ENCODE measurements at places on chromosomes 6 and 20. TPM values are rescaled to one million over a fixed set of nuclear protein-coding genes. Genes with fewer than 3 reads are reported as not detected.

ARMH2 gene
- not detected for polyA plus RNA-seq

KIF25 gene
- polyA plus RNA-seq: not detected

GRCh38 chr6:16324606-16325225 lies 86.3 kb downstream of the GMPR start:
- no peak for DNase-seq

TFAP2C gene
- 4.4 TPM for polyA plus RNA-seq

LPA gene
- not detected for polyA plus RNA-seq

RAET1L gene
- polyA plus RNA-seq: not detected

GRCh38 chr6:74851596-74851995 lies 354.3 kb downstream of the COL12A1 start:
- DNase-seq: peak; percentile 32

HSPA12B gene
- not detected for polyA plus RNA-seq

GRCh38 chr6:70412252-70413113 lies 825 bp upstream of the FAM135A start:
- no peak for DNase-seq

DNA sequence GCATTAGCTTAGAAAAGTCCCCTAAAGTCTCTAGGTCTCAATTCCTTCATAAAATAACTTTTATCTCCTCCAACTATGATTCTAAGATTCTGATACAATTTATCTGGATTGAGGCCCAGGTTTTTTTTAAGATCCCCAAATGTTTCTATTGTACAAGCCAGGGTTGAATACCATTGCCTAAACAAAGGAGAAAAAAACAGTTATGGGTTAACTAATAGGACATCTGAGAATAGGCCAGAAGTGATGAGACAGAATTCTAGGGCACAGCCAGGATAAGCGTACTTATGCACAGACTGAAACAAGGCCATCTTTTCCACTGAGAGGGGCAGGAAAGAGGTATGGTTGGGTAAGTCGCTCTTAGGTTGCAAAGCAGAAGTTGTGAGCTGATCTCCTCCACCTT lies 26.4 kb downstream of the EPB41L2 start:
- DNase-seq: no peak

DNA sequence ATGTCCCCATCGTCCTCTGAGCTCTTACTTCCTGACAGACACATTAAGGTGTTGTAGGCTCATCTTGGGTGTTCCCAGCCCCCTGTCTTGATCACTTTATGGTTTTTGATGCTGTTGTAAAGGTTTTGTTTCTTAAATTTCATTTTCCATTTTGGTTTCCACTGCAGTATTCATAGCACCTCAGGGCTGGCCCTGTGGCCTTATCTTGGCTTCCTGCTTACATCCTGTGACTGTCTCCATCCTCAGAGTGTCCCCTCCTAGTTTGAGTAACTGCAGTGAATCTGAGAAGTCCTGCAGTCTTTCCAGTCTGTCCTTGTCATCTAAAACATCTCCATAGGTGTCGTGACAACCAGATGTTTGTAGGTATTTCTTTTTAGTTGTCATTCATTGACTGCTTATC lies 50.9 kb downstream of the JARID2 start:
- no peak for DNase-seq

GRCh38 chr6:17331238-17331637 lies 50.1 kb downstream of the RBM24 start:
- no peak for DNase-seq

DNA sequence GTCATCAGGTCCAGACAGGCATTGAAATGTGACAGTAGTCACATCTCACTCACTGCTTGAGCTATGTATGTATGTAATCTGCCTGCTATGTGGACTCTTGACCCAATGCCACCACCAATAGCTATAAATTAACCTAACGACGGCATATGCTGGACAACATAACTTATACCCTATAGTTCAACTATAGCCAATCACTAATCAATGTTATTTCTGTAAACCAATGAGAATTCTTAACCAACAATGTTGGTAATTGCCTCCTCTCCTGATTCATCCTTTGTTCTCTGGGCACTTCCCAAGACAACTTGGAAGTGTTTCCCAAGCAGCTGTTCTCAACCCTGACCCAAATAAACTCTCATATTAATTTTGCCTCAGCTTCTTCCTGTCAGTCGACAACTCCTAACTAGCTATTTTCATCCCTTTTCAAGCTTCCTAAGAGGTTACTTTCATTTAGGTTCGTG lies 24.1 kb upstream of the SERPINB1 start:
- no peak for DNase-seq

ADGRB3 gene
- not detected for polyA plus RNA-seq

GRCh38 chr6:25472306-25472705 lies 179.7 kb upstream of the SCGN start:
- DNase-seq: no peak

- DNase-seq: no peak
Measured at GRCh38 chr6:27863962-27864905, 48.0 kb downstream of the OR2B2 start.

DNA sequence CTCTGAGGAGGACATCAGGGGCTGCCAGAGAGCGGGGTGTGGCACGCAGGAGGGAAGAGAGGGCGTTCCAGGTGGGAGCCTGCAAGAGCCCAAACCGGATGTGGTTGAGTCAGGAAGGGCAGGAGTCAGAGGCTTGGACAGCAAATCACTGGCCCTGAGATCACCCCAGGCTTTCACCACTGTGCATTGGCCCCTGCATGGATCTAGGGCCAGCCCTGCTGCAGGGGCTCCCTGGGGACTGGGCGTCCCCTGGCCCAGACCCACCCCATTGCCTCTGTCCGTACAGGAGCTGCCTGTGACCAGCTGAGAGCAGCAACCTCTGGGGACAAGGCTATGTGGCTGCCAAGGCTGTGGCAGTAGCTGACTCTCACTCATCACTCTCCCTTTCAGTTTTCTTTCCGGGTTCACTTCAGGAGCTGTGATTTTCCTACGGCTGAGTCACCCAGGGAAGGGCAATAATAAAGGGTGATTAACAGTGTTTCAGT lies 33.9 kb downstream of the KCNK17 start:
- DNase-seq: no peak

GRCh38 chr20:14832630-14833029 lies 495.2 kb upstream of the FLRT3 start:
- no peak for DNase-seq

GRCh38 chr20:36653456-36653855 lies 7.5 kb upstream of the SLA2 start:
- DNase-seq: no peak

GRCh38 chr6:30443657-30444450 lies 45.5 kb upstream of the HLA-E start:
- no peak for DNase-seq

ACOT8 gene
- polyA plus RNA-seq: 34.3 TPM

GRCh38 chr20:60627751-60628565 lies 624.1 kb upstream of the CDH4 start:
- no peak for DNase-seq

DNA sequence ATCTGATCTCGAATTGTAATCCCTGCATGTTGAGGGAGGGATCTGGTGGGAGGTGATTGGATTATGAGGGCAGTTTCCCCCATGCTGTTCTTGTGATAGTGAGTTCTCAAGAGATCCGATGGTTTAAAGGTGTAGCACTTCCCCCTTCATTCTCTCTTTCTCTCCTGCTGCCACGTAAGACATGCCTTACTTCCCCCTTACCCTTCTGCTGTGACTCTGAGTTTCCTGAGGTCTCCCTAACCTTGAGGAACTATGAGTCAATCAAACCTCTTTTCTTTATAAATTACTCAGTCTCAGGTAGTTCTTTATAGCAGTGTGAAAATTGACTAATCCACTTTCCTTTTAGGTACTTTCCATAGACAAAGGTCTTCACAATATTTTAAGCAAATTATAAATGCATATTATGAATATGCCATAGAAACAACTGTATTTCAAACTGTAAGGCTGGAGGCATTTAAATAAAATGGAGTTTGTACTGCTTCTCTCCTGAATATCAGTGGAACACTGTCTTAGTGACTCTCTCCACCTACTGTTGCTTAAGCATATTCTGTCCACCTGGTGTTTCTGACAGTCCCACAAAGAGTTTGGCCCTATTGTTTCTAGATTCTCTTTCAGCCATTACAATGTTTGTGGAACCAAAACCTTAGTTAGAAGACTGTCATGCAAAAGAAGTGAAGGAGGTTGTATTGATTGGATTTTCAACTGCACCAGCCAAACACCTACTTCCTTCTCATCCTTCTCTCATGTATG lies 24.3 kb upstream of the IL17A start:
- DNase-seq: no peak

DNA sequence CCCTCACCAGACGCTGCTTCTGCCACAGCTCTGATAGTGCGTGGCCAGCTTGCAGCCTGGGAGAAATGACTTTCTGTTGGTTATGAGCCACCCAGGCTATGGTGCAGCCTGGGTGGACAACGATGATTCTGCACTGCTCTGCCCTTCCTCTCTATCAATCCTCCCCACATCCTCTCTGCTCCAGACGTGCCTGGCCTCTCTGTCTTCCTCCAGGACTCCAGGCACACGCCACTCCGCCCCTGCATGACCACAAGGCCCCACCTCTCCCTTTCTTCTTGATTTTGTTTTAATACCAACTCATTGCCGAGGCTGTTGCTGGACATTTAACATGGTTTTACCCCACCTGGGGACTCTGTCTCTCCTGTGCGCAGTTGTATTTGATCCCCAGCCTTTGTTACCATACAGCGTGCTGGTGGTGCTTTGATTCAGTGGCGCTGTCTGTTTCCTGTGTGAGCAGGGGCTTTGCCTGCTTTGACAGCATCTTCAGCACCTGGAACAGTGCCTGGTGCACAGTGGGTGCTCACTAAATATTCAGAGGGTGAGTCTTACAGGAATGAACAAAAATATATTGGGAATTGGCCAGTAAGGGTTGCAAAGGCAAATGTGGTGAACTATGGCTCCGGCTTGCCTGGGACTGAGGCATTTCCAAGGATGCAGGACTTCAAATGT lies 280.9 kb downstream of the CDH26 start:
- DNase-seq: no peak

FRK gene
- polyA plus RNA-seq: 0.02 TPM

GRCh38 chr6:142251930-142252445 lies 49.8 kb upstream of the ADGRG6 start:
- no peak for DNase-seq

DCBLD1 gene
- polyA plus RNA-seq: 42.1 TPM

DNAH8 gene
- not detected for polyA plus RNA-seq

- no peak for DNase-seq
Measured at GRCh38 chr6:10414756-10415616, at the start of gene TFAP2A. Gene TFAP2A, minus strand, starts transcription at chr6:10415074. Its CDS starts 83 bp downstream, at chr6:10414991.

CLPSL2 gene
- polyA plus RNA-seq: not detected

GRCh38 chr20:32480371-32481241 lies 104.5 kb downstream of the NOL4L start:
- no peak for DNase-seq

DNA sequence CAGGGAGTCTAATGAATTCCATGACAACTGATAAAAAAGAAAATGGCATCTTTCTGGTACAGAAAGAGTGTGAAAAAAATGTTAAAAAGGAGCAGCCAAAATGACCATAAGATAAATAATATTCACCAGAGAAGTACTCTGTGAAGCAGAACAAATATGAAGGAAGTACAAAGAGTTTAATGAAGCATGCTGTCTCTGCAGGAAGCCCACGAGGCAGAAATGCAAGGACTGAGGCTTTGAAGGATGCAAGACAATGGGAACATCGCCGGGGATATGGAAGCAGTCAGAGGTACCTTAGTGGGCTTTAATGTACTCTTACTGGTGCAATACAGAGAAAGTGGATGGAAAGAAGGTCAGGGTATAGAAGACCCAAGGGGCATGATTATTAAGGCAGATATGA lies 50.7 kb downstream of the NOX3 start:
- no peak for DNase-seq

EFCAB8 gene
- not detected for polyA plus RNA-seq

DNA sequence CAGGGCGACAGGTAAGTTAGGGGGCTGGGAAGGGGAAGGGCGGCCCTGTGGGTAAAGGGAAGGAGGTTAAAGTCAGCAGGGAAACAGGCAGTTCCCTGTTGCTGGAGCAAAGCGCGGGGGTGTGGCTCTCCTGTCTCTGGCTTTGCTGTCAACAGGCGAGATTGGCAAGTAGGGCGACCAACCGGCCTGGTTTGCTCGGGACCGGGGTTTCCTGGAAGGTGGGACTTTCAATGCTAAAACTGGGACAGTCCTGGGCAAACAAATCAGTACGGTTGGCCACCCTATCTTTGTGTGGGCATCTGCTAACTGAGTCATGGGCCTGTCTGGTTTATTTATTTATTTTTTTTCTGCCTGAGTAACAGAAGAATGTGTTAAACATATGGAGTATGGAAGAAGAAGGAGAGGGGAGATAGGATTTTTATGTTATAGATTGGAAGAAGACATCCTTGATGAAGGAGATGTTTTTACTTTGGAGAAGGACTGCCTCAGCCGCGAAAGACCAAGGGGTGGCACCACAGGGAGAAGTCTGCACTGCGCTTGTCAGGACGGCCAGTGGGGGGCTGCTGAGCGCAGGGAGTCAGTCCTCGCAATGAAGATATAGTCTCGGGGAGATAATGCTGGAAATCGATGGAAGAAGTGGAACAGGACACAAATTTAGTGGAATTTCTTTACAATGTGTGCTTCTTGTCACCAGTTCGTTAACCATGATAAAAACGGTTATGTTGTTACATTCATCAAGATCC lies 43.4 kb upstream of the ESR1 start:
- DNase-seq: no peak

PRL gene
- not detected for polyA plus RNA-seq

DNA sequence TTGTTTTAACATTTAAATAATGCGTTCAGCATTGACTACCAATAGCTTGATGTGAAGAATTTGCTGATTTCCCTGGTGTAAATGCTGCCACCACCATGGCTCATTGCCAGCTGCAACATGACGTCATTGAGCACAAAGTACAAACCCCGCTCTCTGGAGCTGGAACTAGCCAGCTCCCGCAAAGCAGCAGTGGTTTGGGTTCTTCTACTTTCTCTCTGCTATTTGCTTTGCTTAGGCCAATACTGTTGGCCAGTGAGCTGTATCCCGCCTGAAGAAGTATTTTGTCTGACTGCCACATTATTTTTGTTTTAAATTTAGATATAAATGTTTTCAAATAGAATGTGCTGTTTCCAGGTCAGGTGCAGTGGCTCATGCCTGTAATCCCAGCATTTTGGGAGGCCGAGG lies 47.4 kb upstream of the KIF13A start:
- DNase-seq: no peak

GRCh38 chr20:53853111-53853713 lies 217.2 kb downstream of the BCAS1 start:
- DNase-seq: no peak

LCA5 gene
- 2.5 TPM for polyA plus RNA-seq

- no peak for DNase-seq
Measured at GRCh38 chr6:136307351-136307750, 17.7 kb upstream of the BCLAF1 start.

MAS1 gene
- not detected for polyA plus RNA-seq

TCF21 gene
- polyA plus RNA-seq: 0.09 TPM

RBM24 gene
- polyA plus RNA-seq: 19.9 TPM

Data from BJ (cell line).